ENCODE measurements at places on chromosomes 4 and X.

GRCh38 chr4:150131581-150132228 lies 53.5 kb downstream of the DCLK2 start:
- DNase-seq: no peak

- DNase-seq: peak; percentile 22
These were observed 67.1 kb downstream of the PGRMC2 start for GRCh38 chr4:128220286-128221235.

- DNase-seq: no peak
These were observed 76.3 kb downstream of the C4orf51 start for GRCh38 chr4:145756244-145756643.

- no peak for DNase-seq
These were observed 576.5 kb upstream of the CPXCR1 start for GRCh38 chrX:88170553-88170952.

- DNase-seq: no peak
These were observed 59.9 kb downstream of the CXCL13 start for GRCh38 chr4:77665381-77666069.

DNA sequence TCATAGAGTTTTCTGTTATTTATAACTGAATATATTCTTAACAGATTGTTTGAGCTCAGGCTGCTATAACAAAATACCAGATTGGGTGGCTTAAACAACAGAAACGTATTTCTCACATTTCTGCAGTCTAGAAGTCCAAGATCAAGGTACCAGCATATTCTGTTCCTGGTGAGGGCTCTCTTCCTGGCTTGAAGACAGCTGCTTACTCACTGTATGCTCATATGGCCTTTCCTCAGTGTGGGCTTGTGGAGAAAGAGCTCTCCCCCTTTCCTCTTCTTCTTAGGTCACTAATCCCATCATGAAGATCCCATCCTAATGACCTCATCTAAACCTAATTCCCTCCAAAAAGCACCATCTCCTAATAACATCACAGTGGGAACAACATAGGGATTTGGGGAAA lies 117.8 kb downstream of the RASGEF1B start:
- DNase-seq: no peak

DNA sequence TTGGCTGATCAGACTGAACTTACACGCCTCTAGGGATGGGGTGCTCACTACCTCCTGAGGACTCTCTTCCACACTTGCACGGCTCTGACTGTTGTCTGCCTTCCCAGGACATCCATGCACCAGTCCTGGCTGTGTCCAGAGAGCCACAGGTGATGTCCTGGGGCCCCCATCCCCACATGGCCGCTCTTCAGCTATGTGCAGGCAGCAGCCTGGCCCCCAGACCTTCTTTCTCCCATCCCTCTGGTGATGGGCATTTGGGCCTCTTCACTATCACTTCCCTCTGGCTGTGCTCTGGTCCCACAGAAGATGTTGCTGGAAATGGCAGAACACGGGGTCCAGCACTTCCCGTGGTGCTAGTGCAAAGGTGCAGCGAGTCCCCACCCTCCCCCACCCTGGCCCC lies 40.9 kb upstream of the HMX1 start:
- DNase-seq: no peak

- DNase-seq: no peak
These were observed 152.6 kb downstream of the MID1 start for GRCh38 chrX:10467793-10468192.

DNA sequence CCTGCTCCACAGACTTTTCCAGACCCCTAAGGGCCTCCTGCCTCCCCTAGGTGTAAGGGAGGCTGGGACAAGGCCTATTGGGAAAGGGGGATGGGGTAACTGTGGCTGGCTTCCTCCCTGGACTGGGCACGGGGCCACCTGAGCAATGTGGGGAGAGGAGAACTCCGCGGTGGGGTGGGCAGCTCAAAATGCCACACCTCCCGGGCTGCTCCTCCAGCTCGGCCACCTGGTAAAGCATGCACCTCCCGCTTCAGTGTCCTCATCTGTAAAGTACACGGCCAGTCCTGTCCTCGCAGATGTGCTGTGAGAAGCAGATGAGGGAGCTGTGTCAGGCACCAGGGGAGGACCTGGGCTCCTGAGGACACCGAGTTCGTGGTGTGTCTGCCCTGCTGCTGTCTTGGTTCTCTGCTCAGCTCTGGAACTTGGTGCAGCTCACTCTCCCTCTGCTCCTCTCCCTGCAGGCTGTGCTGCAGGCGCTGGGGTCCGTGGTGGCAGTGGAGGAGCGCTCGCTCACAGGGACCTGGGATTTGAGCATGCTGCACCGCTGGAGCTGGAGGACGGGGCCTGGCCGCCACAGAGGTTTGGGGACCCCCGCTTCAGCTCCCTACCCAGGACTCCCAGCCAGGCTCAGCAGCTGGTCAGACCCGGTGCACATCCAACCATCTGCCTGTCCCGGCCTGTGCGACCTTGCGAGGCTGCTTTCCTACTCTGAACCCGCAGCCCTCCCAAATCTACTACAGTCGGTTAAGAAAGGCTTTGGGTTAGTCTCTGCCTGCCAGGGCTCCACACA lies 20.8 kb upstream of the MRFAP1 start:
- DNase-seq: no peak

DNA sequence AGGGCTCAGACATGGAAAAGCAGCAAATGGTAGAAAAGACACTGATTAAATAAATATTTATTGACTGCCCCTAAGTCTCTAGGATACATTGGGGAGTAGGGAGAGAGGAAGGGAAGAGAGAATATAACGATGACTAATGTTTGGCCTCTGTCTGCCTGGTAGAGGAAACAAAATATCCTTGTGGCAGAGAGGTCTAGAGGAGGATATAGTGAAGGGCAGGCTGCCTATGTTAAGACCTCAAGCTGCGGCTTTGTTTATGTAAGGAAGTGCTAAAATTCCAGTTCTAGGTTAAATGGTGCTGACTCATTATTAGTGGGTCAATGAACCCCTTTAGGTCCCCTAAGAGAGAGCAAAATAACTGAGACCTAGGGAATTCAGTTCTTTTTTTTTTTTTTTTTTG lies 427.3 kb upstream of the FTHL17 start:
- DNase-seq: no peak

GRCh38 chr4:118797558-118798142 lies 38.3 kb downstream of the SEC24D start:
- DNase-seq: no peak

GRCh38 chr4:147318586-147318985 lies 162.3 kb upstream of the EDNRA start:
- DNase-seq: no peak

DNA sequence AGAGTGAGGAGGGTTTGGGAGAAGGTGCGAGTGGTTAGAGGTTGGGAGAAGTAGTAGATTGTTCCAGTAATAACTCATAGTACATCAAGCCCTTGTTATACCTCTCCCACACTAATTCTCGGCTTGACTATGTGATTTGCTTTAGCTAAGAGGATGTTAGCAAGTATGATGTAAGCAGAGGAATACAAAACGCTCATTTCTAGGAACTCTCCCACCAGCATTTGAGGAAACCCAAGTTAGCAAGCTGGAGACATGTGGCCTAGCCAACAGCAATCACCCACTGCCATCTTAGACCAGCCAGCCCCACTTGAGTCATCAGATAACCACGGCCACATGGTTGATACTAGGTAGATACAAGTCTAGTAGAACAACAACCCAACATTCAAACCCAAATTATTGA lies 14.2 kb downstream of the FTHL17 start:
- DNase-seq: no peak

- no peak for DNase-seq
These were observed 8.2 kb downstream of the STX18 start for GRCh38 chr4:4533461-4534169.

DNA sequence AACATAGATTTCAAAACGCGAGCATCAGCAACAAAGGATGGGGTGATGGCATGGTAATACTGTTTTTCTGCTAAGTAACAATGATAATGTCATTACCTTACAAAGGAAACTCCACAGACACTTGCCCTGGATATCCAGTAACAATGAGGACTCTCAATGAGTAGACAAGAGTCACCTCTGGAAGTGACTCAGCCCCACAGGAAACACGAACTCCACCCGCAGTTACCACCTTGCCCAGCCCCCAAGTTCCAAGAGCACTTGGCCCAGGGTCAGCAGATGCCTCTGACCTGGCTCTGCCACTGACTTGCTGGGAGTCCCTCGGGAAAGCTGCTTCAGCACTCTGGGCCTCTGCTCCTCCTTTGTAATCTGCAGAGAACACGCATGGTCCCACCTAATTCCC lies 110.3 kb upstream of the MAP3K15 start:
- peak; percentile 19 for DNase-seq

GRCh38 chrX:148785256-148785655 lies 284.8 kb downstream of the AFF2 start:
- DNase-seq: peak; percentile 6

DNA sequence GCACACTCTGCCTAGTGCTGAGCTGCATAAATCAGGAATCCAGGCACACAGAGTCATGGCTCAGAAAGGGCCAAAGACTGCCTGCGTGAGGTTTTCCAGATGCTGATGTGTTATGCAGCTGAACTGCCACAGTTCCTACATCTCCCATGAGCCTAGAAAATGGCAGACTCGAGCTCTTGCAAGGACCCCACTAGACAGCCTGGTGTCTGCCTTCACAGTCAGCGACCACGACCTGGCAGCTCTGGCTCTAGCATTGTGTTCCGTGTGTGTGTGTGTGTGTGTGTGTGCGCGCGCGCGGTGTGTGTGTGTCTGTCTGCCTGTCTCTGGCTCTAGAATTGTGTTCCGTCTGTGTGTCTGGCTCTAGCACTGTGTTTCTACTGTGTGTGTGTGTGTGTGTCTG lies 203.6 kb upstream of the AGTR2 start:
- DNase-seq: no peak

GRCh38 chr4:140884431-140885058 lies 128.4 kb upstream of the TBC1D9 start:
- DNase-seq: peak; percentile 82

DNA sequence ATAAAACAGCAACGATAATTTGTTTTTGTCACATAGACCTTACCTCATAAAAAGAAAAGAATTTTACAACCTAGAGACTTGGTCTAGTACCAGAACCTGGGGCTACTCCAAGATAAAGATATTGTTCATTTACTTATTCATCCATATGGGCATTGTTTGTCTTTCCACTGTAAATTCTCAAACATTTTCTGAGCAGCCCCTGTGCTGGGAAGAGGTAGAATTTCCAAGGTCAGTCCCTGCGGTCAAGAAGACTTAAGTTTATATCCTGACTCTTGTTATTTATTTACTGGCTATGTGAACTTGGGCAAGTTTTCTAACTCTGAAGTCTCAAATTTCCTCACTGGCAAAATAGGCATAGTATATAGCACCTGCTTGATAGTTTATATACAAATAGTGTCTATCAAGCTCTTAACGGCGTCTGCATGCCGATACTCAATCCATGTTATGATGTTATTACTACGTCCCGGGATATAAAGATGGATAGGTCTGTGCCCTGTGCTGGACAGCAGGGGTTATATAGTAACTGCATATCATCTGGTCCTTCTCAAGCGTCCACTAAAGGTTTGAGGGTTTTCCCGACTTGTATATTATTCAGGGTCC lies 222.1 kb upstream of the TAPT1 start:
- DNase-seq: no peak

GRCh38 chr4:110989125-110989524 lies 366.2 kb upstream of the PITX2 start:
- no peak for DNase-seq

- DNase-seq: no peak
These were observed 149.0 kb upstream of the SCML1 start for GRCh38 chrX:17588303-17588702.

GRCh38 chr4:71833232-71833900 lies 49.5 kb upstream of the GC start:
- DNase-seq: no peak

DNA sequence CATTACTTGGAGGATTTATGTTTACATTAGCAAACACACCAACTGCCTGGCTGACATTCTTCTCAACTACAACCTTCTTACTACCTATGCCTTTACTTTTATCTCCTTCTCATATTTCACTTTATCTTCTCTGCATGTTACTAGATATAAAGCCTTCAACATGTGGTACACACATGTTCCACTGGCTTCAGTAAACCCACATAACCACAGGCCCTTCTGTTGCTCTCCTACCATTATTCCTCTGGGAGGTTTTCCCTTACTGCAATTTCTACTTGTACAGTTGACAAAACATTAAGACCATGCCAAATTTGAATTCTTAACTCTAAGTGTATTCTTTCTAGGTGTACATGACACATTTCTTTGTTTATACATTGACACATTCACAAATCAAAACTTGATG lies 133.1 kb downstream of the ARAP2 start:
- no peak for DNase-seq

DNA sequence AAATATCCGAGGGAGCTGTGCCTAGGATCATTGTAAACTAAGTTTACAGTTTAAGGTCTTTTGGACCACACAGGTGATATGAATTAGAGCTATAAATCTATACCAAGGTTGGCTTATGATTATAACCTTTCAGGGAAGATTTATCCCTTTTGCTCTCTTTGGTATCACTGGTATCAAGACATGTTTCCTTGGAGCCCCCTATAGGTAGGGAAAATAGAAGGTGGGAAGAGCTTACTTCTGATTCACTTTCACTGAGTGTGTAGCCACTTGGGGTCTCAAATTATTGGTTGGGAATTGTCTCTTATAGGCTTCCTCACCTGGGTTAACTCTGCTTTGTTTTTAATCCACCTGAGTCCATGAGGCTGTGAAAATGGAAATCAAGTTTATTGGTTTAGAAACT lies 262.1 kb upstream of the NR3C2 start:
- DNase-seq: no peak

- DNase-seq: no peak
These were observed 178.5 kb downstream of the PAPSS1 start for GRCh38 chr4:107541511-107541910.

- DNase-seq: no peak
These were observed 14.0 kb upstream of the TADA2B start for GRCh38 chr4:7029212-7029611.

DNA sequence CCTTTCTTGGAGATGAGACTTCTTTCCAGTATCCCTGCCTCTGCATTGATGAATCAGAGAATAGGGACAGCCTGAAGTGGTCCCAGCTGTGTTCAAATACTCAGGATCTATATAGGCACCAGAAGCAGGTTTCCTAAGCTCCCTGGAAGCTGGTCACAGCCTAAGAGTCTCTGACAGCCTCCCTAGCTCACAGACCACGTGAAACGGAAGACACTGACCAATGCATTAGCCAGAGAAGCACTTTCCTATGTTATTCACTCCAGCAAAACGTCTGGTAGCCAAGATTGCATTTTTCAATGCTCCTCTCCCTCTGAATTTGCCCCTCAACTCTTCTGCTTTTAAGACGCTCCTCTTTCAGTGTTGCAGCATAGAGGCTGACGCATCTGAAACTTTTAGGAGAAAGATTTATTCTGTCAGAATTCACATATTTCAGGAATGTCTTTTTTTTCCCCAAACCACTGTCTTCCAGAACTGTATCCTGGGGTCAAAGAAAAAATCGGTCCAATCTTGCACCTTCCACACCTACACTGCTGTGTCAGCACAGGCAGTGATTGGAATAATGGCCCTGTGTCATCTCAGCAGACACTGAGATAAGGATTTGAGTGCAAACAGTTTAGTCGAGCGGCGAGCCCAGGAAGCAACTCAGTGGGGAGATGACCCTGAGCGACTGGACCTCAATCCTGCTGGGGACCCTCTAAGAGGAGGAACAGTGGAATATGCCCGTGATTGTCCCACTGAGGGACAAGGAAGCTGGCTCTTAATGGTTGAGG lies 109.4 kb downstream of the SMIM20 start:
- no peak for DNase-seq

GRCh38 chrX:115054876-115055275 lies 37.5 kb upstream of the IL13RA2 start:
- no peak for DNase-seq

- peak; percentile 28 for DNase-seq
These were observed 5.2 kb downstream of the YIPF6 start for GRCh38 chrX:68503836-68504636.
